ENCODE measurements at places on chromosomes 7 and 10.
A peak's percentile ranks its signal among the peaks of the same experiment; 100 is the strongest.

DNA sequence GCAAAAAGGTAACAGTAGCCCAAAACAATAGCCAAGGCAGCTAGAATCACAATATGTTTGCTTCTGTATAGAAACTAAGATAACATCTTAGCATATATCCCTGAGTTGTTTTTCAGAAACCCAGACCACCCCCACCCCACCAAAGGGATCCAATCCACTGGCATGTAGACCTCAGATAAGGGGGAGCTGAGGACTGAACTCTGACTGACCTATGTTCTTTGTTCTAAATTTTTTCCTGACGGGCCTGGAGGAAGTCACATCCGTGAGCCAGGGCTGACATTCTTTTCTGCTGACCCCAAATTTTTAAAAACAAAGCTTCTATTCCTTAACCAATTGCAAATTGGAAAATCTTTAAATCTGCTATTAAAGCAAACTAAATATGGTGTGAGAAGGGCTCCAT is 493.9 kb upstream of the IGFBP3 start:
- DNase-seq: peak; percentile 36

- no peak for DNase-seq
These were observed 83.6 kb downstream of the MPP7 start for GRCh38 chr10:28219251-28219650.

DNA sequence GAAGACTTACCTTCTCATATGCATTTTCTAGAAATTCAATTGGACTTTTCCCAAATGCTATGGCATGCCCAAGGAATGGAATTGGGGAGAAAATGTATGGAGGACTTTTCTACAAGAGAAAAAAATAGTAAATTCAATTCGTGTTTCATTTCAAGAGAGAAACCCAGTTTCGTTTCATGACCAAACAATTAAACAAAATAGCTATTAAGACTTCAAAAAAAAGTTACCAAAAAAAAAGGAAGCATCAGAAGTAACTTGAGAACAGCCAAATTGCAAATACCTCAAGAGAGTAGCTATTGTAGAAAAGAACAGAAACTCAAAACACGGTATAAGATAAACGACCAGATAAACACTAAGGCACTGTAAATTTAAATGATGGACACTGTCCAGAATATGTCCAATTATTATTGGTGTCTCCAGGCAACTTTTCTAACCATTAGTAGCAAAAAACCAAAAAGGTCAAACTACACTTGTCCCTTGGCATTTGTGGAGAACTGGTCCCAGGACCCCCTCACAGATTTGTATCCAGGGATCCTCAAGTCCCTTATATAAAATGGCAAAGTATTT is 2.4 kb downstream of the CYP51A1 start:
- no peak for DNase-seq

DNA sequence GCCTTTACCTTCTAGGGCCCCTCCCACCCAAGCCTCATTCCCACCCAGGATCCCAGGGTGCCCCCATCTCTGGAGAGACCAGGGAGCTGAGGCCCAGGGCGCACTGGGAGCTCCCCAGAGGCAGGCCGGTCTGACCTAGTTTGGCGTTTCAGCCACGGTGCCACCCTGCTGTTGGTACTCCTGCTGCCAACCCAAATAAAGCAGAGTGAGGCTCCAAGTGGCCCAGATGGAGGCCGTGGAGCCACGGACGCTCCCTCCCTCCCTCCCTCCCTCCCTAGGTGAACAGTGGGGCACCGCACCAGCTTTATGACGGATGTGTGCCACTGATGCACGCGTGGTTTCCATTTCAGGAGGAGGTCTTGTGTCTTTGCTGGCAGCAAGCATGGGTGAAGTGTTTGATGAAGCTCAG is 1.8 kb downstream of the INPP5A start:
- peak; percentile 16 for DNase-seq

GRCh38 chr10:131899695-131900349 is 986 bp upstream of the PPP2R2D start:
- peak; percentile 9 for DNase-seq

DNA sequence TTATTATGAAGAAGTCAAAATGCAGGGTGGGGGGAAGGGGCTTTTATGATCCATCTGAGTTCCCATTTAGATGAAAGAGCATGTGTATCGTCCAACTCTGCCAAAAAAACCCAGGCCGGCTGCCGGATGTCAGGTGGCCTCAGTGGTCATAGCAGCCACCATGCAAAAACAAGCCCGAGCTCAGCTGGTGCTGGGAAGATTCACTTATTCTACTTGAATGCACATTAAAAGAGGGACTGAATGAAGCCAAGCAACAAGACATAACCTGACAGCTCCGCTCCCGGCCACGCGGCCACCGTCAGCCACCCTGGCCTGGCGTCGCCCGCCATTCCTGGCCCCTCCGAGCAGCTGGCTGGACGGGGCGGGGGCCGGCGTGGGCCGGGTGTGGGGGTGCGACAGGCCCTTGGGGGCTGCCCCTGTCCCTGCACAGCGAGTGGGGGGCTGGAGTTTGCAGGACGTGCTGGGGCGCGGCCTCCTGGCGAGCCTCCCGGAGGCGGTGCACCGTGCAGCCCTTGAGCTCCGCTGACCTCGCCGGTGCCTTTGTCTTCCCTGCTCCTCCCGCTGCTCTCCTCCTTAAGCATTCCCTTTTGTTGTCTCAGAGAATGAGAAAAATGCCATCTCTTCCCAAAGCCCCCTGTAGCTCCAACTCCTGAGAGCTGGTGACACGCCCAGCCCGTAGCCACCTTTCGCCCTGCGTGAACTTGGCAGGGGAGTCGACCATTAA is 67.8 kb downstream of the EBF3 start:
- DNase-seq: no peak

DNA sequence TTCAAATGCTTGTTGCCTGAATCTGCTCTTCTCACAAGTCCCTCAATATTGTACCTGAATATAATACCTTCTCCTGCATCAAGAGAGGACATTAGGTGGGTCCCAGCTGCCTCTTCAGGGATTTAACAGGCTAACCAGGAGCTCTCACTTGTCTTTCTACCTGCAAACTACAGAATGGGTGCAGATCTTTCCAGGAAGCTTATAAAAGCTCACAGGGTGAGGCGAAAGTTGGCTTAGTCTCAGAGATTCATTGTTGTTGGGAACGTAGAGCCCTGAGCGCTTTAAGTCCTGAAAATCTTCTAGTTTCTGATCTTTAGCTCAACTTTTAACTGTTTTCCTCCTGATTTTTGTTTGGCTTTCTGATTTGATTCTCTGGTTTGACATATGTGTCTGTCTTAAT is 25.0 kb downstream of the PLAU start:
- DNase-seq: no peak

DNA sequence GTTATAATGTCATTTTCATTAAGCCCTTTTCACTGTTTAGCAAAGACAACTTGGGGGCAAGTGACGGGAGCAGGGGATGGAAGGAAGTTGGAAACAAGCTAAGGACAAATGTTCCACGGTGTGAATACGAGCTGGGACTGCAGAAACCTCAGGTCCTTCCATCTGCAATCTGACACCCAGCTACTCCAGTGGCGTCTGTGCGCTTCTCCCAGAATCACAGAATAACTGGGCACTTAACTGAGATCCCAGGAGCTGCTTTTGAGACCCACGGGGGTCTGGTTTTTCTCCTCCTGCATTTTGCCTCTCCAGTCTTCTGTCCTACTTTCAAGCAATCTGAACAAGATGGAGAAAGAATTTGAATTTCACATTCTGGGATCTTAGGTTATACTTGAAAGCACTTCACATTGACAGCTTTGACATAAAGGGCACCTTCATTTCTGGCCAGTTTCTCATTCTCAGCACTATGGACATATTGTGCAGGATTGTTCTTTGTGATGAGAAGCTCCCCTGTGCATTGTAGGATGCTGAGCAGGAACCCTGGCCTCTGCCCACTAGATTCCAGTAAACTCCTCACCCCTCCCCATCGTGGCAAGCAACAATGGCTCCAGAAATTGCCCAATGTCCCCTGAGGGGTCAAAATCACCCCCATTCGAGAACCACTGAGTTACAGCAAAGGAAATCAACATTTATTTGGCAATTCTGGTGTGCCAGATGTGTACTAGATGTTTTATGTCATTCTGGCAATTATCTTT is 194.1 kb downstream of the CACNB2 start:
- DNase-seq: no peak

DNA sequence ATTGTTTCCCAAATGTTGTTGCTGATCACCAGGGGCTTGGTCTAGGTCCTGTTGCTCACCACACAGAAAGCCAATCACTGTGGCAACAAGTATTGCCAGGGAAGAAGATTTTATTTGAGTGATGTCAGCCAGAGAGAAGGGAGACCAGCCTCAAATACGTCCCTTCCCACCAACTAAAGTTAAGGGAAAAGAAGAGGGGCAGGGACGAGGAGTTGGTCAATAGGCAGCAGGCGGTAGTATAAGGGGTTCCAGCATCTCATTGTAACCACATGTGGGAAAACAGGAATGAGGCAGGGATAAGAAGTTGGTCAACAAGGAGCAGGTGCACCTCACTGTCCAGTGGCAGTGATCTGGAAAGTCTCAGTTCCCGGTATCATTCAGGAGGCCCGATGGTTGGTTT is 138.9 kb upstream of the KCNMA1 start:
- no peak for DNase-seq

DNA sequence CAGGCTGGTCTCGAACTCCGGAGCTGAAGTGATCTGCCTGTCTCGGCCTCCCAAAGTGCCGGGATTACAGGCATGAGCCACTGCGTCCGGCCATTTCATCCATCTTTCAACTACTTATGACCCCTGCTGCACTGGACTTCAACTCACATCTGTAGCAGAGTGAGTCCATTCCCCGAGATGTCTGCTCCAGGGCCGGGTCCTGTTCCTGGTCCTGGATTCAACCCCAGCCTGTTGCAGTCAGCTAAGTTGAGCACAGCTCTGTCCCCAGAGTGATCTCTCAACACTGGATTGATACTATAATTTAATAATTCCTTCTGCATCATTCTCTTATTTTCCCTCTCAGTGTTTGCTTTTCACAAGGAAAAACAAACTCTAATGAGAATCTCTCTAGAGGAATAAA is 25.8 kb downstream of the PRTFDC1 start:
- DNase-seq: no peak

GRCh38 chr10:98270073-98270740 is 2.2 kb upstream of the LOXL4 start:
- peak; percentile 18 for DNase-seq

DNA sequence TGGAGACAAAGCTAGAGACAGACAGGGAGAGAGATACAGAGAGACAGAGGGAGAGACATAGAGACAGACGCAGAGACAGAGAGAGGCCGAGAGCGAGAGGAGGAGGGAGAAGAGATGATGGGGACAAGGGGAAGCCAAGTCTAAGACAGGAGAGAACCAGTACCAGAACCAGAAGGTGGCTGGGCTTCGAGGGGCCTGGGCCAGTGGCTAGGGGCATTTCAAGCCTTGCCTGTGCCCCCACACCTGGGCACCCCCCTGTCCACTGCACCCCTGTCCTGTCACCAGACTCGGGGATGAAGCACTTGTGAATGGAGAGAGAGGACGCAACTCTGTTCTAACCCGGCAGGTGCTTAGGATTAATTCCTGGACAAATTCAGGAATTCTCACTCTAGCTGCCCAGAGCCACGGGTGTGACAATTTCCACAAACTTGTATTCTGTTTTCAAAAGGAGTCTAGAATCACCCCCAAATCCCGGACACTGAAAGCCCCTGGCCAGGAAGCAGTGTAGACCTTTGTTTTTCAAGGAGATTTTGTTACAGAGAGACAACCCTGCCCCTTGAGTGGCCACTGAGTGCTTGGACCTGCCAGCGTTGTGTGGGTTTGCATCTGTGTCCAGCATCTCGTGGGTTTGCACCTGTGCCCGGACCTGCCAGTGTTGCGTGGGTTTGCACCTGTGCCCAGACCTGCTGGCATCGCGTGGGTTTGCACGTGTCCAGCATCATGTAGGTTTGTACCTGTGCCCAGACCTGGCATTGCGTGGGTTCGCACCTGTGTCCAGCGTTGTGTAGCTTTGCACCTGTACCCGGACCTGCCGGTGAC is 157.3 kb downstream of the WDR37 start:
- no peak for DNase-seq

DNA sequence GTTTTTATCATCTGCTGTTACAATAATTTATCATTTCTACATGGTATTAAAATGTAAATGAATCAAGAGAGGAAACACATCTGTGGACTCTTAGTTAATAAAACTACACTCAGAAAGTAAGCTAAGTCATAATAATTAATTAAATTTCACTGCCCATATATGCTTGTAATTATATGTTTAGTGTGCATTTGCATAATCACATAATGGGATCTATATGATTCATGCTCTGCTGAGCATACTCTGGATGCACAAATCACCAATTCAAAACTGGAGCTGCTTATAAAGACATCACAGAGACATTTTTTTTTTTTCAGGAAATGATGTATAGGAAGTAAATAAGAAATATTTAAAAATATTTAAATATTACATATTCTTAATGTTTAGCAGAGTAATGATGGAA is 151.6 kb upstream of the STEAP4 start:
- DNase-seq: no peak

GRCh38 chr7:107130487-107131220 is 38.1 kb upstream of the HBP1 start:
- DNase-seq: no peak

DNA sequence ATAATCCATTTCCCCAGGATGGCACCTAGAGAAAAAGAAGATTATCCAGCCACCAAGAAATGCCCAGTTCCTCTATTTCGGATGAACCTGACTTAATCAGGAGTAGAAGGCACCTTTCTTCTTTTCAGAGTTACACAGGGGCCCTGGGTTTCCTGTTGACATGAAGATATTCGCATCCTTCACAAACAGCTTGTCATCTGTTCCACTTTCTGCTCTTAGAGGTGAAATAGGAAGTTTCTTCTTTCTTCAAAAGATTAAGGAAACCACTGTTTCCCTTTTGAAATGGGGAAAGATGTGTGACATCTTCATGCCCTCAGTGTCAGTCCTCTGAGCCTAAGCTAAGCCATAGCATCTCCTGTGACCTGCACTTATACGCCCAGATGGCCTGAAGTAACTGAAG is 39.1 kb upstream of the RAB18 start:
- DNase-seq: no peak

DNA sequence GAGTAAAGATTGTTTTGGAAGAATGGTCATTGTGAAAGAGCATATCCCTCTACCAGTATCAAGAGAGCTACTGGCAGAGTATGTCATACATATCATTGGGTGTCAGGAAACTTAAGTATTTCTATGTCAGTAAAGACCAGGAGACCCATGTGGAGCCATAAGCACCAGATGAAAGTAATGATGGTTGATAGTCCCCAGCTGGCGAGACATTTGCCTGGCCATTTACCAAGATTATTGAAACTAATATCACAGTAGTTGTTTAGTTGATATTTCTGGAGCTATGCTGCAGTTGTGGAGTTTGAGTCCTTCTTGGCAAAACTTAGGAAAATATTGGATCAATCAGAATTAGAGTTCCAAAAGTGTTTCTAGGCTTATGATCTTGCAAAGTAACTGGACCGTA is 114.8 kb downstream of the SNX10 start:
- no peak for DNase-seq

- DNase-seq: no peak
These were observed 115.4 kb downstream of the TEX36 start for GRCh38 chr10:125567529-125567928.

DNA sequence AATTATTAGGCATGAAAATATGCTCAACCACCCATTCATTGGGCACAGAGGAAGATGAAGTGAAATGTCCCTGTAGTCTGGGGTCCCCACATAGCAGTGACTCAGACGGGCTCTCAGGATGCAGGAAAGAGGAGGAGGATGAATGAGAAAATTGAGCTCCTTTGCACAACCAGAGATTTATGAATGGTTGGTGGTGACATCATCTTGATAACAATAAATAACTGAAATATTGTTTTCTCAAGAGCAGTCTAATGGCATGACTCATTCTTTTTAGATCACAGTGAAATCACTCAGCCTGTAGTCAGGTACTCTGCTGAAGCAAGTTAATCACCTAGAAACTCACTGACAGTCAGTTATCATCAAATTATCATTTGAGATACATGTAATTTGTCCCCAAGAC is 254.1 kb downstream of the RELN start:
- DNase-seq: peak; percentile 81

Measured in dermis blood vessel endothelial cell (primary cell).